MM.1S (cell line): ENCODE measurements at places on chromosomes 3 and 15.

- DNase-seq: peak; percentile 68
Observed at GRCh38 chr15:79184465-79184892, 93.9 kb upstream of the RASGRF1 start.

DNA sequence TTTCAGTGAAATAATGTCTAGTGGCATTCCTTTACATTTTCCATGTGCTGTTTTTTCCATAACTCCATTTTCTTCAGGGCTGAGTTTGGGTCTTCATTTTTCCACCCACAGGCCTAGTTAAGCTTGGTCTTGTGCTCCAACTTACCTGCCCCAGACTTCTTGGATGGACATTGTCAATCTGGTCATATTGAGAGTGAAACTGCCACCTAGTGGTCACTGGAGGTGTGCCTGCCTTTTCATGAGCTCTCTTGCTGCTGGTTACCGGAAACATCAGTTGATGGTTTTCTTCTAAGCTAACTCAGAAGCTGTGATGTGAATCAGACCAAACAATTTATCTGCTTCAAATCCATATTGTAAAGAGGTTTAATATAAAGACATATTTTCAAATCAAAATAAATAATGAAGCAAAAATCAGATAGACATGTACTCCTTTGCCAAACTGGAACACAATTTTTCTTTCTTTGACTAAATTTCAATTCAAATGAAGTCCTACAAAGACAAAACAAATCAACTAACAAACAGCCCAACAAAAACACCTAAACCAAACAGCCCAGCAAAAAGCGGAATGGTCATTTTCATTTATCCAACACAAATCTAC lies 135.1 kb upstream of the RASGRP1 start:
- peak; percentile 88 for DNase-seq

DNA sequence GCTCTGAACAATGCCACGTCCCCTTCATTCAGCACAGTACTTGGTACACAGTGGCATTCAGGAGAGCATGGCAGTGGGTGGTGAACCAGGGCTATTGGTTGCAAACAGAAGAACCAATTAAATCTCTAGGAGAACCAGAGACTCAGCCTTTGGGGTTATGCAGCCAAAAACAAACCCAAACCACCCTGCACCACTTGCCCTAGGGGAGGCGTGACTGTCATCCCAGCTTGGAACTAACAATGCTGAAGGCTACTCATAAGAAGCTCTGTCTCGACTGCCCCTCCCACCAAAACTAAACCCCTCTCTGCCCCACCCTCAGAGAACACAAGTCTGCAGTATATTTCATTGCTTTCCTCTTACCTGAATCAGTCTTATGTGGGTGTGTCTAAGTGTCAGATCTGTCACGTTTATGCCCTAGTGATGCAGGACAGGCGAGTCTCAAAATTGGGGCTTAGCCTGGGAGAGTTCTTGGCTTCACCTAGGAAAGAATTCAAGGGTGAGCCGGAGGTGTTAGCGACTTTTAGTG lies 15.2 kb upstream of the KLHL40 start:
- DNase-seq: no peak

- no peak for DNase-seq
Observed at GRCh38 chr3:25597535-25598101, 67.1 kb downstream of the TOP2B start.

GRCh38 chr3:150933473-150933995 lies 28.3 kb upstream of the MINDY4B start:
- no peak for DNase-seq

DNA sequence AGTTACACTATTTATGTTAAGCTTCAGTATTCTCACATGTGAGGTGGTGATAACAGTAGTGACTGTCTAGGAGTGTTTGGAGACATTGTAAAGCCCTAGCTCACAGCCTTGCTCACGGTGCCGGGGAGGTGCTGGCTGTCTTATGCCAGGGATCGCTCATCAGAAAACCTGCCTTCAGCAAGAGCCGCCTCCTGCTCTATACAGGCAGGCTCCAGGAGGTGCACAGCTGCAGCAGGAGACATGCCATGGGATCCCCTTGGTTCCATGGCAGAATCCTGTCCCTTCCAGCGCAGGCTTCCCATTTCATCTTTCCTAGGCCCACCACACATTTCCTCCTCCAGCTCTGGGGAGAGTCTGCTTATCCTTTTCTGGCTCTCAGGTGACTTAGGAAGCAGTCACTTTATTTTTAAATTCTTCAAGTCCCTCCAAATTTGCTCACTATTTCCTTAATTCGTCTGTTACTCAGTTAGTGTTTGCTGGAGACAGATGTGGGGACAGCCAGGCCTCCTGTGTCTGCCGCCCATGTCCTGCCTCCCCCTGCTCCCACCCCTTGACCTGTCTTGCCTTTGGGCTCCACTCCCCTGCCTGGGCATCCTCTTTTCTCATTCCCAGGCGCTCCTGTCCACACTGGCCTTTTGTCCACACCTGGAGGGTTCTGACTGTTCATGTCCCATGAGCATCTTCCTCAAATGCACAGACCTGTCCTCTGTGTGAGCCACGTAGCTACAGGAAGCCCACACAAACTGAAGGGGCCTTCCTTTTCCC lies 31.7 kb downstream of the SLCO2A1 start:
- no peak for DNase-seq

DNA sequence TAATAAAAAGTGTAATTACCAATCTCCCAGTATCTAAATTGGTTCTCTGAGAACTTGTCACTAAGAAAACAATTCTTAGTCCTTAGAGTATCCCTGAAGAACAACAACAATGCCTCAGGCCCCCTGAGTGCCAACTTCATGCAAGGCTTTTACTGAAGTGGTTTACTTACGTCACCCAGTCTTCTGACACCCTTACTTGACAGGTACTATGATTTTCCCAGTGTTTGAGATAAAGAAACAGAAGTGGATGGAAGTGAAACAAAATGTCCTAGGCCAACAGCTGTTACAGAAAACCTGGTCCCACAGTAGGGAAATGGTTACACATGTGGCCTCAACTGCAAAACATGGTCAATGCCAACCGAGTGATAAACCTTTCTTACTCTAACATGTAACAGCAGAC lies 331.1 kb downstream of the FOXP1 start:
- DNase-seq: no peak

DNA sequence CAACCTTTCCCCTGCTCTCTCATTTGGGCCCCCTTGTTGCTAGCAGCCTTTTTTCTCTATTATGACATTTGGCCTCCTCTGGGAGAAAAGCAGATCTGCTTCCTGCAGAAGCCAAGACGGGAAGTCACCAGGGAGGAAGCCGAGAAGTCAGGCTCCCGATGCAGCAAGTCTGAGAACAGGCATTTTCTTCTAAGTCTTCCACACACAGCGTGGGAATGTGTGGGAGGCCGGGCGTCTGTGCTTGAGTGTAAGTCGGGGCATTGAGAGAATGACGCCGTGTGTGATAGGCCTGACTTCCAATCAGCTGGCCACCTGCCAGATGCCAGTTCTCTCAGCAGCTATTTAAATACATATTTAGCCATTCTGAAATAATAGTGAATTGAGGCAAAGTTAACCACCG lies 75.8 kb upstream of the FAM98B start:
- no peak for DNase-seq

GRCh38 chr15:70060993-70061305 lies 36.8 kb downstream of the TLE3 start:
- DNase-seq: no peak

DNA sequence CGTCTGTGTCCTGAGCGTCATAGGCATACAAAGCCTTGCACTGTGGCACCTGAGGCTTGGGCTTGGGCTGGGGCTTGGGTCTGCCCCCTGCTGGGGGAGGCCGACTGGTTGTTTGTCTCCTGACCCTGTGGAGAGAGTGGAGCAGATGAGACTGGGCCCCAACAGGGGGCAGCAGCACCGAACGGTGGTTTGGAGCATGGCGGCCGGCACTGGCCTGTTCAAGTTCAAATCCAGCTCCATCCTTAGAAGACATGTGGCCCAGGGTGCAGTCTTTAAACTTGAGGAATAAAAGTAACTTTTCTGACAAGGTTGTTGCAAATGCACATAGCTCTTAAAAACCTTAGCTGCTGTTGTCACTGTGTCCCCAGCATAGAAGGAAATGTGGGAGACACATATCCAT lies 33.3 kb downstream of the CCNB2 start:
- DNase-seq: peak; percentile 67

DNA sequence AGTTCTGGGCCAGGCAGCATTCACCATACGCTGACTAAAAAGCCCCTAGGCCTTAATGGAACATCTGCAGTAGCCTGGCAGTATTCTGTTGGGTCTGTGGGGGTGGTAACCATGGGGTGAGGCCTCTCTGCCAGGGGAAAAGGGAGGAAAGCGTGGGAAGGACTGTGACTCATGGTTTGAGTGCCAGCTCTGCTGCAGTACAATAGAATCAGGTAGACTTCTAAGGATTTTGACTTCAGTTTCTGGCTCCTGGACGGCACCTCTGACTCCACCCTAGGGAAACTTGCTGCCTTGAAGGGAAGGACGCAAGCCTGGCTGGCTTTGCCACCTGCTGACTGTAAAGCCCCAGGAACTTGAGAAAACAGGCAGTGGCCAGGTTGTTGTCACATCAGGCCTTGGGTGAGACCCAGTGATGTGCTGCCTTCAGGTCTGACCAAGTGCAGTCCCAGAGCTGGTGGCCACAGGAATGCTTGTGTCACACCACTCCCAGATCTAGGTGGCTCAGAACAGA lies 148.6 kb downstream of the SUCNR1 start:
- DNase-seq: no peak
